Fibroblast of skin of back (primary cell): ENCODE measurements at places on chromosomes 13 and 19.

DNA sequence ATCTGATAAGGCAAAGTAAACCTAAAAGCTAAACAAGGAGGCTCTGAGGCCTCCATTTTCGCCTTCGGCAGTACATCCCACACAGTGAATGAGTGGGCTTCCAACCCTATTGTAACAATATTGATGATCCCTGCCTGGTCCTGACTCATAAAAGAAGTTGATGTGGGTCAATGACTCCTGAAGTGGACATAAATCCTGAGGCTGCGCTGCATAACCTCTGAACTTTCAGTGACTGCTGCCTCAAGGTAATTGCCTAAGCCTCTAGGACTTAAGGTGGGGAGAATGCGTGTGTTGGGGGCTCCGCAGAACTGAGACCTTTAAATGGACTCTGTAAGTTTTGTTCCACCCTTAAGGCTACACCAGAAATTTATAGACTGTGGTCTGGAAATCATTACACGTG, 42.6 kb downstream of the SIAH3 start:
- DNase-seq, result no peak

- DNase-seq, result no peak
Observed at GRCh38 chr19:3575949-3576673, 3.4 kb downstream of the HMG20B start.

- no peak for DNase-seq
Observed at GRCh38 chr13:78597602-78597932, 5.8 kb downstream of the POU4F1 start.

DNA sequence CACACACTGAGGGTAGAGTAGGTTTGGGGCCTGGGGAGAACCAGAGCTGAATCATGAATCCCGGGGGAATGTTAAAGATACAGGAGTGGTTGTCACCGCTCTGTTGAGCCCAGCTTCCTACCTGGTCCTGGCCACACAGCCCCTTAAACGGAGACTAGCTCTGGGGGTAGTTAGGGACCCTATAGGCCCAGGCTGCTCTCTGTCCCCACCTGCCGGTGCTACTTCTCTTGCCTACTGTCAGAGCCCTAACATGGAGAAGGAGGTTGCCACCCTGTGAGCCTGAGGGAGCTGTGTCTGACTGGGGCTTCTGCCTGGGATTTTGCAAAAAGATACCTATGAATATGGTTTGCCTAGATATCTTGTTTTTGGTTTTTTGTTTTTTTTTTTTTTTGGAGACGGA, 36.6 kb upstream of the ZNF429 start:
- no peak for DNase-seq

DNA sequence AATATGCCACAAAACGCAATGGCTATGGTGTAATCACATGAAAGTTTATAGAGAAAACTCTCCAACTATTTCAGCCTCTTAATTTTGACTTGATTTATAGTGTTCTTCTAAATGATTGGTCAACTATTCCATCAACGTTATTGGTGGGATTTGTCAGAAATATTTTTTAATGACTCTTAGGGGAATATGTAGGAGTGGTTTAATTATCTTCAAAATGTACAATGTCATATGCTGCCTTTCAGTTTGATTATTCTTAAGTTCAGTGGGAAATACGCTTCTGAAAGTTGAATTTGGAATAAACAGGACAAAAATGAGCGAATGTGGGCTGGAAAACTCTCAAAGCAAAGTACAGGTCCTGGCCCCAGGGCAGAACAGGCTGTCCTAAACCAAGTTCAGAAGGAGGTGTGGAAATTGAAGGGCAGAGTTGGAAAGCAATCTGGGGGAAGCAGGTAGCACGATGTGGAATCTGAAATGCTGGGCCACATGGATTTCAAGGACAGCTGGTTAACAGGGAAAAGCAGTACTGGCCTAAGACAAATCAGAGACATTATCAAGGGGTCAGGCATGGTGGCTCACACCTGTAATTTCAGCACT, 60.8 kb upstream of the MYCBP2 start:
- DNase-seq, result no peak

GRCh38 chr13:44272692-44273091, 100.9 kb upstream of the SERP2 start:
- no peak for DNase-seq

GRCh38 chr19:32464279-32464678, 58.7 kb downstream of the DPY19L3 start:
- peak; percentile 27 for DNase-seq
